Dermis microvascular lymphatic vessel endothelial cell (primary cell): ENCODE measurements at places on chromosomes 3 and 15.

GRCh38 chr15:57114070-57114469, 195.6 kb downstream of the TCF12 start:
- peak; percentile 86 for DNase-seq

GRCh38 chr3:20305647-20306046, 119.6 kb upstream of the SGO1 start:
- DNase-seq: no peak

DNA sequence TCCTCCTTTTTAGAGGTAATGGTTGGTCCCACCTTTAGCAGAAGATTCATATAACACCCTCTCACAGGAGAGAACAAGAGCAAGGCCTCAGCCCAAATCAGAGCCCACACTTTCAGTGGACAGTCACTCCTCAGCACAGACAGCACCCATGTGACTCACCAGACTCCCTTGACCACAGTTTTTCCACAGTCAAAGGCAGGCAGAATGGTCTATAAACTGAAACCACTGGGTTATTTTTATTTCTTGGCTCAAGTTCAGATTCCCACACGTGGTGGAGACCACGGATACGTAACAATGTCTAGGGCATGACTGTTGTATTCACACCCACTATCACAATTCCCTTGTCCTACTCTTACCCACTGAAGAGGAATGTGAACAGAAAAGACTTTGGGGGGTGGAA, 237.8 kb upstream of the UBE2E1 start:
- DNase-seq: peak; percentile 87

- no peak for DNase-seq
Observed at GRCh38 chr3:50202353-50203112, 2.5 kb upstream of the SLC38A3 start.

- no peak for DNase-seq
Observed at GRCh38 chr3:99562138-99562537, 76.3 kb upstream of the COL8A1 start.

- DNase-seq: no peak
Observed at GRCh38 chr3:86890741-86891396, 100.1 kb downstream of the VGLL3 start.

DNA sequence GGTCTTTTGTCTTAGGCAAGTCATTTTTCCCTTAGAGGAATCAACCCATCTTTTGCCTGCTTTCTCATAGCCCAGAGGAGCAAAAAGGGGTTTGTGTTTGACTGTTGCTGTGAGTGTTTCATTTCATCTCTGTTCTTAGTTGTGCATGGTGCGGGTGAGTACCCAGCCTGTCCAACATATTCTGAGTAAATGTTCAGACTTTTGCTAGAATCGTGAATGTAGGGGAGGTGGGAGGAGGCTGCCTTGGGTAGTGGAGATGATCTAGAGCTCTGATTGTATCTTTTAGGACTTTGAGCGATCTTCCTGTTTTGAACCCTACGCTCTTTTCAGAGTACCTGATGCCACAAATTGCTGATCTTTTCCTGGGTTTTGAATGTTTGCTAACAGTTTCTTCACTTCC, 123.1 kb downstream of the ZNF609 start:
- no peak for DNase-seq

DNA sequence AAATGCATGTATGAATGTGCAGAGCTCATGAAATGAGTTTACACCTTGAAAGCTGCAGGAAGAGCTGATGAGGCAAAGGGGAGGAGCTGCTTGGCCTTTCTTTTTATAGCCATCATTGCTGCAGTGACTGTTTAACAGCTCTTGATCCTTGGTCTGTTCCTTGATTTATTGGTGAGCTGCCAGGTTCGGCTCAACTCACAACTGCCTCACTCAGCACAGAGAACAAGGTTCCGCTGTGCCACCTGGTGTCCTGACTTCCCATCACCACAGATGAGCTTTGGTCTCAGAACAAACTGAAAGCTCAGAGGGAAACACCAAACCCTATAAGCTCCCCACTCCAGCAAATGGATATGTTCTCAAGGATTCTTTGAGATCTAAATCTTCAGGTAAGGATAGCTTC, 626.1 kb downstream of the MAGI1 start:
- DNase-seq: peak; percentile 16

- no peak for DNase-seq
Observed at GRCh38 chr3:147589016-147589415, 179.9 kb downstream of the ZIC1 start.

- no peak for DNase-seq
Observed at GRCh38 chr15:67753891-67754290, 71.4 kb upstream of the SKOR1 start.

GRCh38 chr3:182393830-182394367, 399.4 kb upstream of the ATP11B start:
- DNase-seq: no peak

- DNase-seq: no peak
Observed at GRCh38 chr15:89860891-89861290, 32.9 kb downstream of the AP3S2 start.

DNA sequence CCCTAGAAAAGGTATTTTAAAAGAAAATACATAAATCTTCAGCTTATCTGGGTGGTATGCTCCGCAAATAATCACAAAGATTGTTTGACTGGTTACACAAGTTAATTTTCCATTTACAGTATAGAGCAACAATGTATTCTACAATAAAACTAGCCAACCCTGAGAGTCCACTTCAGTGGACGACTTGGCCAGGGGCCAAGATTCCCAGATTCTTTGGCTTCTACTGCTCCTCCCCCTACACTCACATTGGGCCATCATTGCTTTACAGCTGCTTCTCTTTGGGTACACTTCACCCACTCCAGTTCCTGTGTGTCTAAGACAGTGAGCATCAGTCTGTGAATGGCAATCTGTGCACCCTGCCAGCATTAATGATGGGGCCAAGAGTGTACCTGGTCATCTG, 17.2 kb upstream of the PRICKLE2 start:
- DNase-seq: no peak

DNA sequence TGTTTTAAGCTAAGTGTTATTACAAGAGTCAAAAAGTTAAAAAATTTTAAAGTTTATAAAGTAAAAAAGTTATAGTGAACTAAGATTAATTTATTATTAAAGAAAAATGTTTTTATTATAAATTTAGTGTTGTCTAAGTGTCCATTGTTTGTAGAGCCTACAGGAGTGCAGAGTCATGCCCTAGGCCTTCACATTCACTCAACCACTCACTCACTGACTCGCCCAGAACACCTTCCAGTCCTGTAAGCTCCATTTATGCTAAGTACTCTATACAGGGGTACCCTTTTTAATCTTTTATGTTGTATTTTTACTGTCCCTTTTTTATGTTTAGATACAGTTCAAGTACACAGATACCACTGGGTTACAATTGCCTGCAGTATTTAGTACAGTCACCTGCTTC, 37.2 kb downstream of the EEFSEC start:
- DNase-seq: no peak

DNA sequence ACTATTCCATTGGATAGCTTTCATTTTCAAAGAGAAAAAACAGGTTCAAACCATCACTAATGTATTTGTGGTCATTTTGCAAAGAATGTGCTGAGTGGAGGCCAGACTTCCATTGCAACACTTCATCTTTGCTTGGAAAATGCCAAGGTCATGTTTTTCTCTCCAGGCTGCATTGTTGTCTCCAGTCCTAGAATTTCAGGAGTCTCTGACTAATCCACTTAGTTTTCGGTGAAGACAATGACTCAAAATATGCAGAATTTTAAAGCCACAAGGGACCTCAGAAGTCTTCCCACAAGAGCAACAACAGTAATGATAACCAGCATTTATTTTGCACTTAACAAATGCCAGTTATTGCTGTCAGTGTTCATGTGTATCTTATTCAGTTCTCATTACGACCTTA, 277.0 kb downstream of the RYR3 start:
- no peak for DNase-seq

DNA sequence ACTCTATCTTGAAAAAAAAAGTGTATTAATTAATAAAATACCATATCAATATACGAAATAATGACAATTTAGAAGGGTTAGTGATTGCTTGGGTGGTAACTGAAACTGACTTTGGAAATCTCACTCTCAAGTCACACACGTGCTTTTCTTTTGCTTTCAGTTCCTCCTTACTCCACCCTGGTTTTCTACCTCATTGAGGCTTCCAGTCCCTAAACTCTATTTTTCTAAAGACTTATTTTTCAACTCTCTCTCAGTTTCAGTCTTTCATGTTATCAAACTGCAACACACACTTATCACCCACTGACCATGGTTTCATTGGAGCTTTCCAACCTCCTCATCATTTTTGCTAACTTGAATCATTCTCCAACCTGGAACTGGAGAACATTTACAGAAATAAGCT, 23.5 kb downstream of the IL12A start:
- no peak for DNase-seq

GRCh38 chr15:39269352-39269751, 311.5 kb upstream of the THBS1 start:
- peak; percentile 57 for DNase-seq

- no peak for DNase-seq
Observed at GRCh38 chr3:113105093-113105449, 106.3 kb upstream of the BOC start.

- no peak for DNase-seq
Observed at GRCh38 chr3:102454181-102454580, 19.4 kb downstream of the ZPLD1 start.

DNA sequence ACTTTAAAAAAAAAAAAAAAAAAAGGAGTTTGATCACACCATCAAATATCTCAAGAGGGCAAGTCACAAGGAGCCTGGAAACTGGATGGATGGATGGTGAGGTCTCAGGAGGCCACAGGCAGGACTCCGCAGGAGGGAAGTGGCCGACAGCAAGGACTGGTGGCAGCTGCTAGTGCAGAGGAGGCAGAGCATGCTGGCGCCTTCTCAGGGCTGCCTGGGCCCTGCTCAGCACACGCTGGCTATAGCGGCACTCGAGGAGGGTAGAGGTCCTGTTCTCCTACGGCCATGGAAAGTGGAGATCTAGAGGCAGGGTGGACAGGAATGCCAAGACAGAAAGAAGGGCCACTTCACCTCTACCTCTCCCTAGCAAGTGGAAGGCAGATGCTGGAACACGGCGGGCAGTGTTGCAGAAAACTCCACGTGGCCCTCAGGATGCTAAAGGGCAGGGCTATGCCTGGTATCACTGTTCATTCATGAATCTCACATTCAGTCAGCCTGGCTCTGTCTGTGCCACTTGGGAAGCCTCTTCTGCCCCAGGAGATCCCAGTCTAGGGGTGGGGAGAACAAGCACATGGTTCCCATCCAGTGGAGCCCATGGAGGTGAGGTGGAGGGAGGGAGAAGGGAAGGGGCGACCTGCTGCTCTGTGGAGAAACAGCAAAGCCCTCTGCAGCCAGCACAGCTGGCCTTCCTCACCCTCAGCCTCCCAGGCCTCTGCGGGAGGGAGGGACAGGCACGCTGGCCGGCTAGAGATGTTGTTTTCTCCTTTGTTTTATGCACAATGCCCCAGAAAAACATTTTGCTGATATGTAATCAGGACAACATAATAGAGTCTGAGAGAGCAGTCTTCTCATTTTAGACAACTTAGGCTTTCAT, 71.0 kb downstream of the OXNAD1 start:
- DNase-seq: no peak

DNA sequence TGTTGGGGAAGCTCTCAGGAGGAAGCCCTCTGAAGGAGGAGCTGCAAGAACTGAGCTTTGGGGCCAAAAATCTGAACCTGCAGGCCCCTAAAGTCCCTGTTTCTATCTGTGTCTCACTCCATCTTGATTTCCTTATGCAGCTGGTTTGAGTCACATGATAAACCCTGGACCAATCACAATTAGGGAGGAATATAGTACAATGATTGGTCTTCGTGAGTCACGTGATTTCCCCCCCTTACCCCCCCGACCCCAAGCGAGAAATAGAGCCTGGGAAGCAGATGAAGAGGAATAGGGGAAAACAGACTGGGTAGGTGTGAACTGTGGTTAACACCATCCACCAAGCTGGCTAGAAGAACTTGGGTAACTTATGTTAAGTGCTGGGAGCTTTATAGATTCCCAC, 12.9 kb downstream of the CRABP1 start:
- no peak for DNase-seq

DNA sequence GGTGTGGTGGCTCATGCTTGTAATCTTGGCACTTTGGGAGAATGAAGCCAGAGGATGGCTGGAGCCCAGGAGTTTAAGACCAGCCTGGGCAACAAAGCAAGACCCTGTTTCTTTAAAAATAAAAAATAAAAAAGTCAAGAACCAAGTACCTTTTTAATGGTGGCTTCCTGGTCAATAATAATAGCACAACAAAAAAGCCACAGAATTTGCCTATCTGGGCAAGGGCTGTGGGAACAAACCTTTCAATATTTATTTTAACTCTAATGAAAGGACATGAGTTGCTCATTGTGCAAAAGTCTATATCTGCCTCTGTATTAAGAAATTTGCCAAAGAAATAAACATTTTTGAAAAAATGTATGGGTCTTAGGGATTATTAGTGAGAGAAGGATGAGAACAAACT, 2.1 kb downstream of the ZNF609 start:
- DNase-seq: no peak

- DNase-seq: peak; percentile 12
Observed at GRCh38 chr3:81218023-81218422, 543.4 kb downstream of the GBE1 start.

DNA sequence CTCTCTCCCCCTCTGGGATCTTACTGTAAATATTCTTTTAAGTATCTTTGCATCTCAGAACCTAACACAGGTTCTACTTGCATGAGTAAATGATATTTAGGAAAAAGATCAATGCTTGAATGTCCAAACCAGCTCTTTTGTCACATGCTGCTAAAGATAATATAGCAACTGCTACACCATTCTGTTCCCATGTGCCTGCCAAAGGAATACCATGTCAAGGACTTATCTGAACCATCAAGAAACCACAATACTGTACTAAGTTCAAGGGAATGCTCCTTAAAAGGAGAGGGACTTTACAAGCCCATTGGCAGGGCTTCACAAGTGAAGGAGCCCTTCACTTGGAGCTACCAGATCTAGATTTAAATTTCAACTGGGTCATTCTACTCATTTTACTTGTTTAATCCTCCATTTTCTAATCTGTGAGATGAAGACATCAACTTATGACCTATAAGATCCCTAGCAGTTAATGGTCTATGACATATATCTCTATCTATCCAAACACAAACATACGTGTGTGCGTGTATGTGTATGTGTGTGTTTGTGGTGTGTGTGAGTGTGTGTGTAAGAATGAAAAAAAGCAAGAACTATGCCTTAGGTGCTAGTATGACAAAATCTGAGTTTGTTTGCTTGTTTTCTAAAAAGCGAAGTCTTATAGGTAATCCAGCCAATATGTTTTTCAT, 13.0 kb upstream of the SEC62 start:
- DNase-seq: no peak

- DNase-seq: no peak
Observed at GRCh38 chr15:51533672-51534398, 88.7 kb downstream of the DMXL2 start.

GRCh38 chr3:172601066-172601832, 78.0 kb upstream of the TNFSF10 start:
- no peak for DNase-seq

- DNase-seq: no peak
Observed at GRCh38 chr3:151135541-151136337, 50.3 kb downstream of the MED12L start.
